ENCODE measurements at places on chromosomes 5 and 9.

GRCh38 chr5:92956886-92957285, 624.1 kb downstream of the NR2F1-AS1 start:
- no peaks in the 10 kb centered on the region for H3K27me3 ChIP-seq
- no peak overlapping the region for H3K4me3 ChIP-seq
- H3K27ac ChIP-seq: no peak overlapping the region
- no peaks in the 10 kb centered on the region for H3K36me3 ChIP-seq
- no peak for DNase-seq

GRCh38 chr9:113709721-113710120, 166.4 kb upstream of the ZNF618 start:
- no peak overlapping the region for H3K27ac ChIP-seq
- no peaks in the 10 kb centered on the region for H3K36me3 ChIP-seq
- DNase-seq: no peak

- H3K27ac ChIP-seq: no peak overlapping the region
- H3K4me3 ChIP-seq: no peak overlapping the region
- no peak for DNase-seq
- no peaks in the 10 kb centered on the region for H3K36me3 ChIP-seq
- H3K4me1 ChIP-seq: peaks cover 32% of the 10 kb centered on the region
- H3K27me3 ChIP-seq: peaks cover 17% of the 10 kb centered on the region
Measured at GRCh38 chr5:142316051-142316450, 8.8 kb downstream of the SPRY4 start.

- H3K4me1 ChIP-seq: peaks cover 38% of the 10 kb centered on the region
- no peaks in the 10 kb centered on the region for H3K36me3 ChIP-seq
- no peak overlapping the region for H3K4me3 ChIP-seq
- peak overlapping the region; percentile 42 for H3K27ac ChIP-seq
- H3K27me3 ChIP-seq: peaks cover 6% of the 10 kb centered on the region
Measured at GRCh38 chr5:58887721-58888409, 305.0 kb downstream of the RAB3C start.

DNA sequence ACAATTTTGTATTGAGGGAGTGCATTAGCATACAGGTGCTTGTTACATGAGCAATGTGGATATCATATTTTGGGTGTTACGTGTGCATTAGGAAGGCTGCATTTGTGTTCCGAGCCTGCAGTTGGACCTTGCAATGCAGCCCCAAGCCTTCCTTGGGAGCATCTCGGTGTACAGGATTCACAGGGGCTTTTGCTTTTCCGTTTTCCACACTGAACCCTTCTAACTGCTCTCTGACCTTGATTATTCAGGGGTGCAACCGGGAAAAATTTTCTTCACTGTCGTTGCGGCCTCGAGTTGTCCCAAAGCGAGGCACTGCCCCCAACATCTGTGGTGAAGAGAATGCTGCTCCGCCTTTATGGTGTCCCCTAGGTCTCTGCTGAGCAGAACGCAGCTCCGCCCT, 80.1 kb upstream of the PLEKHG4B start:
- H3K27ac ChIP-seq: no peak overlapping the region
- H3K36me3 ChIP-seq: no peaks in the 10 kb centered on the region
- H3K4me3 ChIP-seq: no peak overlapping the region
- peaks cover 15% of the 10 kb centered on the region for H3K27me3 ChIP-seq
- H3K4me1 ChIP-seq: no peaks in the 10 kb centered on the region

GRCh38 chr5:7886849-7887475, 18.0 kb downstream of the MTRR start:
- H3K36me3 ChIP-seq: peaks cover 90% of the 10 kb centered on the region
- H3K4me1 ChIP-seq: peaks cover 4% of the 10 kb centered on the region
- DNase-seq: no peak
- H3K27me3 ChIP-seq: no peaks in the 10 kb centered on the region
- no peak overlapping the region for H3K27ac ChIP-seq

GRCh38 chr5:157502143-157502647, 42.2 kb downstream of the NIPAL4 start:
- H3K4me1 ChIP-seq: peaks cover 4% of the 10 kb centered on the region
- peaks cover 68% of the 10 kb centered on the region for H3K36me3 ChIP-seq
- H3K27ac ChIP-seq: no peak overlapping the region
- H3K4me3 ChIP-seq: no peak overlapping the region
- no peaks in the 10 kb centered on the region for H3K27me3 ChIP-seq

DNA sequence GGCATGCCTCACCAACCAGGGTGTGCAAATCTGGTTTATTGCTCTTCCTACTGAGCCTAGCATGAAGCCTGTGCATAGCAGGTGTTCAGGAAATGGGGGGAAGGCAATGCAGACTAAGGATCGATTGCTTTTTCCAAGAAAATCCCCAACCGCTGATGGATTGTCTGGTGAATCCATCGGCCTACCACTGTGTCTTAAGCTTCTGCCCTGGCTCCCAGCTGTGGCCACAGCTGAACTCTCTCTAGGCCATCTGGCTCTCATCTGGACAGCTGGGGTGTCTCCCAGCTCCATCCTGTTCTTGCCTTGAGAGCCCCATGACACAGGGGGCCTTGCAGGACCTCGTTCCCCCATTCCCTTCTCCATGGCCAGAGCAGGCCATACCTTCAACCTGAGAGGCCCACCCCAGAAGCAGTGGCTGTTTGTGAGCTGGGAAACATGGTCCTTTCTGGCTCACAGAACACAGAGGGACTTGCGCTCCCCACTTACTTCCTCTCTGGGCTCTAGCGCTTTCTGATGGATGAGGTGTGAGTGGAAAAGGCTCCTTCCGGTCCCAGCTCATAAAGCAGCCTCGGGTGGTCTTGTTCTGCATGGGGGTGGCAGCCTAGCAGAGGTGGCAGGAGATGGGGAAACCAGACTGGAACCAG, 41.8 kb downstream of the COL27A1 start:
- no peak overlapping the region for H3K27ac ChIP-seq
- no peaks in the 10 kb centered on the region for H3K4me1 ChIP-seq
- no peak overlapping the region for H3K4me3 ChIP-seq
- H3K27me3 ChIP-seq: no peaks in the 10 kb centered on the region
- no peak for DNase-seq

- DNase-seq: no peak
- no peaks in the 10 kb centered on the region for H3K27me3 ChIP-seq
- H3K4me1 ChIP-seq: no peaks in the 10 kb centered on the region
- no peak overlapping the region for H3K27ac ChIP-seq
Measured at GRCh38 chr5:82684165-82684564, 393.0 kb downstream of the TMEM167A start.

- H3K27me3 ChIP-seq: no peaks in the 10 kb centered on the region
- no peak overlapping the region for H3K4me3 ChIP-seq
Measured at GRCh38 chr9:78358329-78359051, 61.6 kb downstream of the PSAT1 start.

GRCh38 chr5:159050316-159051143, 49.2 kb downstream of the EBF1 start:
- no peaks in the 10 kb centered on the region for H3K36me3 ChIP-seq
- H3K4me1 ChIP-seq: peaks cover 9% of the 10 kb centered on the region
- H3K4me3 ChIP-seq: no peak overlapping the region

DNA sequence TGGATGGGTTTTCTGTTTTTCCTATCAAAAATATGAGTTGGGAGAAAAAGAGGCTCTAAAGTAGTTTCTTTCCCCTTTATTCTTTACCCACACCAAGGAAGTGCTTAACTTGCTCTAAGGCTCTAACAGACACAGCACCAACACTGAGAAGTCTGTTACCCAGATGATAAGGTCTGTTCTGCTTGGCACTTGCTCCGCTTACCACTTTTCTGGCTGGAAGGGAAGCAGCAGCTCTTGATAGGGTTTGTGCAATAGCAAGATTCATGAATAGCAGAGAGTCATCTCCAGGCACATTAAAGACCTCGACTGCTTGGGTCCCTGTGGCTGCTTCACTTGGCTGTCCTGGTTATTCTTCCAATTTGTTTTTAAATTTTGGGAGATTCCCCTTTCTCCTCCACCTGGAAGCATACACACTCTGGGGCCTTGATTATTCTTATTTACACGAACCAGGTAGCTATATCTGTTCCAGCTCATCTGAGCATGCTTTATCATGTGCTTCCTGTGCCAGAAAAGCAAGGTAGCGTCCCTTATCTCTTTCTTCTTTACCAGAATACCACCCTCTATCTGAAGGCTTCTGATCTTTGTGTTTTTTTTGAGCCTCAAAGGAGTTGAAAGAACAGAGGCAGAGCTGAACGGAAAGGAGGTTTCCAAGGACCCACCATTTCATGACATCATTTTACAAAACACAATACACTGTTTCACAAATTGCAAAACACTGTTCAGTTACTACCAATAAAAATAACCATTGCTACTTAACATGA, 24.8 kb downstream of the PPP3R2 start:
- no peak for DNase-seq
- H3K4me1 ChIP-seq: peaks cover 78% of the 10 kb centered on the region
- no peaks in the 10 kb centered on the region for H3K27me3 ChIP-seq
- no peak overlapping the region for H3K4me3 ChIP-seq

- no peak overlapping the region for H3K27ac ChIP-seq
- no peak overlapping the region for H3K4me3 ChIP-seq
- no peaks in the 10 kb centered on the region for H3K27me3 ChIP-seq
- no peaks in the 10 kb centered on the region for H3K4me1 ChIP-seq
Measured at GRCh38 chr5:148445578-148445977, 61.8 kb downstream of the FBXO38 start.

DNA sequence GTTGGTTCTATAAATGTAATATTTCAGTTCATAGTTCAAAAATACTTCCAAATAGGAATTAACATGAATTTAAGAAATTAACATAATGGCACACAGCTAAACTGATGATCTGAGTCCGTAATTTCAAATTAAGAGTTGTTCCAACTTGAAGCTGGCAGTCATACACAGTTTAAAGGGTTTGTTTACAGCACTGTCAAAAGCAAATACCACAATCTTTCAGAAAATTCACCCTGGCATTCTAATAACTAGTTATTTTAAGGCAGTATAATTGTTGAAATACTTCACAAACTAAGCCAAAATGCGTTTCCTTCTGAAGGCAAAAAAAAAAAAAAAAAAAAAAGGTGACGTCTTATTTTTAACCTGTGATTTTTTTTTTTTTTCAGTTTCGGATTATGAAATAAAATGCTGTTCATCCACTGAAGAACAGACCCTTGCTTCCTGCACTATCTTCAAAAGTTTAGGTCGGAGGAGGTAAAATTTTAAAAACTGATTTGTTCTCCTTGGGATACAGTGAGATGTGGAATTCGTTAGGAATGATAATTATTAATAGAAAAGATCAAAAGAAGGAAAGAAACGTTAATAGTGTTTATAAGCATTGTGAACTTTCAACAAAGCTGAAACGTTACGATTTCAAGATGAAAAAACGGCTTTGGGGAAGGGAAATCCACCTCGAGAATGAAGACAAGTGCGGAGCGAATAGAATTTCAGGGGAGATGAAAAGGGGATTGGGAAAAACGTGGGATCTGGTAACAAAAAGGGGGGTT, 850 bp downstream of the IL6ST start:
- H3K27me3 ChIP-seq: no peaks in the 10 kb centered on the region
- peaks cover 55% of the 10 kb centered on the region for H3K36me3 ChIP-seq
- DNase-seq: no peak
- peak overlapping the region; percentile 96 for H3K4me3 ChIP-seq

DNA sequence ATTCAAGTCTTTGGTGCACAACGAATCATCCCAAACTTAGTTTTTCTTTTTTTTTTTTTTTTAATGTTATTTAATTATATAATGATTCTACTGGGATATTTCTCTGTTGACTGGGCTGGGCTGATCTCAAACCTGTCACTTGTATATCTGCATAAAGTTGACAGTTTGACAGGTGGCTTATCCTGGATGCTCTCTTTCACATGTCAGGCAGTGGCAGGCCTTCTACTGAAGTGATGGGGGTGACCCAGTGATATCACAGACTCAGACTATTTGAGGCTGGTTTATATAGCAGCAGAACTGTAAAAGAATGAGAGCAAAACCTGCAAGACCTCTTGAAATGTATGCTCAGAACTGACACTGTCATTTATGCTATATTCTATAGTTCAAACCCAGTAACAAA, 1813.5 kb upstream of the CDH6 start:
- DNase-seq: no peak
- no peaks in the 10 kb centered on the region for H3K27me3 ChIP-seq
- no peak overlapping the region for H3K27ac ChIP-seq
- H3K4me3 ChIP-seq: no peak overlapping the region
- H3K4me1 ChIP-seq: no peaks in the 10 kb centered on the region
- no peaks in the 10 kb centered on the region for H3K36me3 ChIP-seq

DNA sequence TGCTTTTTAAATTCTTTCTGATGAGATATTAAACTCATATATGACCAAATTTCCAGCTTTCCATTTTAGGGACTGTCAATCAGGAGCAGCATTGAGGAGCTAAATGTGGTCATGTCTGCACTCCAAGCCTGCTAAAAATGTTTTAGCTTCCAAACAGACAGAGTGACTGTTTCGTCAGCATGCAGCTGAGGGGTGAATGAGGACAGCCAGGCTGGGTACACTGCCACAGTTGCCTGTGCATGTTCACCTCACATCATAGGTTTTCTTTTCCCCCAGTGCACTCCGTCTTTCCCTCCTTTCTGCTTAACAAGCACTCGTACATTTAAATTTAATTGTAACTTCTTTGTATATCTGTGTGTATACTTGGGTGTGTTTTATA, 138.1 kb downstream of the ARRDC3 start:
- no peak for DNase-seq
- H3K27me3 ChIP-seq: no peaks in the 10 kb centered on the region
- H3K4me3 ChIP-seq: no peak overlapping the region

DNA sequence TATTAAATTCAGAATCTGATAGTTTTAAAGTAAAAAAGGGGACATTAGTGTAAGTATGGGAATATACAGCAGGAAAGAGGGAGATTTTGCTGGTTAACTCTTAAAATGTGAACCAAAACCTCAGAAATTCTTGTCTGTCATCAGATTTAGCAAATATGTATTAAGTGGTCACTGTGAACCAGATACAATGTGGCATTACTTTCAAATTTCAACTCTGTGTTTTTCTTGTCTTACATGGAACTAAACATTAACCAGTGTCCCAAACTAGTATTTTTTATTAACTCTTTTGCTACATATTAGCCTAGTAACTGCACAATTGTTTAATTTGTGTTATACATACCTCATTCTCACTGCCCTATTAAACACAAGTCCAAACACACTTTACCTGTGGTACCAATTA, 259.9 kb upstream of the RASA1 start:
- no peaks in the 10 kb centered on the region for H3K27me3 ChIP-seq
- no peak overlapping the region for H3K27ac ChIP-seq
- no peaks in the 10 kb centered on the region for H3K36me3 ChIP-seq
- no peak overlapping the region for H3K4me3 ChIP-seq

- no peaks in the 10 kb centered on the region for H3K27me3 ChIP-seq
- peaks cover 27% of the 10 kb centered on the region for H3K4me1 ChIP-seq
- no peak overlapping the region for H3K4me3 ChIP-seq
- no peak overlapping the region for H3K27ac ChIP-seq
- no peak for DNase-seq
Measured at GRCh38 chr9:35795695-35796094, 4.3 kb downstream of the NPR2 start.

- H3K36me3 ChIP-seq: no peaks in the 10 kb centered on the region
- H3K27me3 ChIP-seq: no peaks in the 10 kb centered on the region
- H3K4me3 ChIP-seq: no peak overlapping the region
- no peak for DNase-seq
- H3K4me1 ChIP-seq: peaks cover 27% of the 10 kb centered on the region
Measured at GRCh38 chr5:68396722-68397121, 181.2 kb downstream of the PIK3R1 start.

Data from activated T-cell treated with anti-CD3 and anti-CD28 coated beads, Interleukin-2, amount 50 U/mL, for 24 hours (primary cell).